Karpas-422 (cell line): ENCODE measurements at places on chromosomes 16 and 17. TPM values are rescaled to one million over a fixed set of nuclear protein-coding genes. Genes with fewer than 3 reads are reported as not detected.

RAB40B gene
- total RNA-seq, result 1.7 and 1.8 TPM in 2 replicates

NPIPA2 gene
- not detected in 2 replicates for total RNA-seq

CUEDC1 gene
- 0.71 and 2.6 TPM in 2 replicates for total RNA-seq

DNA sequence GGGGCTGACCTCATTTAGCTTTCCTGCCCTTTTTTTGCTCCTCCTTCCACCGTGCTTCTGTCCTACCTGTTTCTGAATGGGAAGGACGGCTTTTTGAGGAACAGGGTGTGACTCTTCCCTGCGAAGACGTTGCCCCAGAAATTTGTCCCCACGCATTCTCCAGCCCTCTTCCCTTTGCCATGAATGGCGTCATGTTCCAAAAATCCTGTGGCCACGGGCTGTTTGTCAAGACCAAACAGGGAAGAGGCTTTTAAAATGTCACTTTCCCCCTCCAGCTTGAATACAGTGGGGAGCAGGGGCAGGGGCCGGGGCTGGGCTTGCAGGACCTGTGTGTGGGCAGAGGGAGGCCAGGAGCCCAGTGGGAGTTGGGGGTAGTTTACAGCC, 13.9 kb downstream of the MPRIP start:
- no peak for DNase-seq

DNA sequence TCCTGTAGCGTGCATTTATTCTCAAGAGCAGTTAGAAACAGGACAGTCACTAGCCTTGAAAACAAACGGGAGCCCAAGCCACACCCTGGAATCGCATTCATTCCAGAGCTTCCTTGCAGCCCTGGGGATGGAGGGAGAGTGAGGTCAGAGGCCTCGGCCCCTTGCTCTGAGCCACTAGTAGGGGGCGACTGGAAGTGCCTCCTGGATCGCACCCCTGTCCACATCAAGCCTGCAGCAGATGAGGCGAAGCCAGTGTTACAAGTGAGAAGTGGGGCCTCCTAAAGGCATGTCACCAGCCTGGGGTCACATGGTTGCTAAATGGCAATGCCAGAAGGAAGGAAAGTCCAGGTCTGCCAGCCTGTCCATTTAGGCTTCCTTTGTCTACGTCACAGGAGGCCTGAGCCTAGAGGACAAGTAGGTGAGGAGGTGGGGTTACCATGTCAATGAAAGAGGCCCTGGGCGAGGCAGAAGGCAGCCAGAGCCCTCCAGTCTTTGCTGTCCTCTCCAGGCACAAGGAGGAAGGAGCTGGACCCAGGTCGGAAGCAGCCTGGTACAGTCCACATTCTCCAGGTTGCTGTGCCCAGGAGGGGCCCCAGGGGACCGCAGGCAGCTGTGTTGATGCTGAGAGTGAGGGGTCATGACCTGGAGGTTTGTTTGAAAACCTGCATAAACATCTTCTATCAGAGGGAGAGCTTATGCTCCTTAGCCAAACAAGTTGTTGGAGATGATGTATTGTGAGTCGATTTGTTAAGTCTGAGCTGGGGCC, 3.0 kb upstream of the RCVRN start:
- DNase-seq, result no peak

DNA sequence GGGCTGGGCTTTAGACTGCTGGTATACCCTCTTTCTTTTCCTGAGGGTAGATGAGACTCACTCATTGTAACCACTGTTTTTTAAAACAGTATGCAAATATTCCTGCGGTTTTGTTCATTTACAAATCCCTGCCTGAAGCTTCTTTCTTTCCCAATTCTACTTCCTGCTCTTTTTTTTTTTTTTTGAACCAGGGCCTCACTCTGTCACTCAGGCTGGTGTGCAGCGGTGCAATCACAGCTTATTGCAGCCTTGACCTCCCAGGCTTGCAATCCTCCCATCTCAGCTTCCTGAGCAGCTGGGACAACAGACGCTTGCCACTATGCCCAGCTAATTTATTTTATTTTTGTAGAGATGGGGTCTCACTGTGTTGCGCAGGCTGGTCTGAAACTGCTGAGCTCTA, 8.0 kb upstream of the SULT1A1 start:
- DNase-seq, result peak; percentile 95

- DNase-seq, result no peak
Observed at GRCh38 chr17:48558831-48559121, 13.9 kb upstream of the HOXB2 start.

DNA sequence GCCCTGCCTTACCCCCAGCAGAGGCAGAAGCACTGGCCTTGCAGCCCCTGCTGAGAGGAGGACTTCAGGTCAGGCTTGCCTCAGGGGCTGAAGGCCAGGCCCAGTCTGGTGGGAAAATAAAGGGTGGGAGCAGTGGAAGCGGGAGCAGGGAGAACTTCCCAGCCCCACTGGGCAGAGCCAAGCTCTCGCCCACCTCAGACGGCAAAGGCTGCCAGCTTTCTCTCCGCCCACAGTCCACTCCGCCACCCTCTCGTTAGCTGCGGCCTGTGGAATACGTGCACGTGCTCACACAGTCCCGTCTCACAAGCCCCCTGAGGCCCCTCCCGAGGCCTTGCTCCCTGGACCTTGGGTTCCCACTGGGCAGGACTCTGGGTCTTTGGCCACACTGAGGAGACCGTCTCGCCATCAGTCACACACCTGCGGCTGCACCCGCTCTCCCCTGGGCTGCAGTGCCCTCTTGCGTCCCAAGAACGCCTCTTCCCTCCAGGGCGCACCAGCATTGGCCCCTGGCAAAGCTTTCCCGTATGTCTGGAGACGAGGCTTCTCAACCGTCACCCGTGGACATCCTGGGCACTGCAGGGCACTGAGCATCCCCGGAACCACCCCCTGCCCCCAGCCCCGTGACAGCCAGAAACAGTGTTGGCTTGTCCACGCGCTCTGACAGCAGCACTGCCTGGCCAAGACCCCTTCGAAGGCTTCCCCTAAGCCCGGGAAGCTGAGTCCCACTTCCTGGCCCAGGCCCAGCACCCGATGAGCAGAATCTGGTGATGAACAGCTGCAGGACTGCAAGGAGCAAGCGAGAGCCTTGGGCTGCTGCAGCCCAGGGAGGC, 8.3 kb downstream of the MRPL28 start:
- DNase-seq, result peak; percentile 93

GRCh38 chr17:68759343-68760140, 158.4 kb upstream of the FAM20A start:
- DNase-seq, result peak; percentile 86

DNA sequence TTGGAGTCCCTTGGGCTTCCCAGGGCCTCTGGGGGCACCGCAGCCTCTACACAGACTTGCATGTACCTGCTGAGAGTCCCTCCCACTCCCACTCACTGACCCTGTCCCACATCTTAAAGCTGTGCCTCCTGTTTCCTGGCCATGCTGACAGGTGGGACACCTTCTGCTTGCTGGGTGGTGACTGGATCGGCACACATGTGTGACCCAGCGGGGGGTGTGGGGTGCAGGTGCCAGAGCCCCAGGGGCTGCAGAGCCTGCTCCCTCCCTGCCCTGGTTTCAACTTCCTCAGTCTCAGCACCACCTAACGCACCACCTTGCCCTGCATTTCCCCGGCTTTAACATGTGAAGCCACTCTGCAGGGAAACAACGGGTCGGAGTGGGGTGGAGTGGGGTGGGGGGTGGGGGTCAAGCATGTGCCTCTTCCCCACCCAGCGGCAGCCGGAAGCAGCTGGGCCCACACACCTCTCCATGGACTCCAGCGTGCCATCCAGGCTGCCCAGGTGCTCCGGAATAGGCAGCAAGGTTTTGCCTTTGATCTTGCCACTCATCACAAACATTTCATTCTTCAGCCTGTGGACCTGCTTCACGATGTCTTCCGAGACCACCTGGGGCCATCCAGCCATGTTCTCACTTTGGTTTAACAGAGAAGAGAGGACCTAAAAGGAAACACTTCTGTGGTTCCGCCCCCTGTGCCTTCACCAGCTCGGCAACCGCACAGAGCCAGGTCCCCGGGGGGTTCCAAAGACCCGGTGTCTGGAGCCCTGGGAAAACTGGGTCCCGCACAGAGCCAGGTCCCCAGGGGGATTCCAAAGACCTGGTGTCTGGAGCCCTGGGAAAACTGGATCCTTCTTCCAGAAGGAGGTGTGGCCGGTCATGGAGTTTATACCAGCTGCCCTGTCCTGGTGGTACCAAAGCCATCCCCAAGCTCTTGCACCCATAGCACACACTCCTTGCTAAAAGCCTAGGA, 4.7 kb downstream of the DNAH17 start:
- DNase-seq, result no peak

GRCh38 chr16:24955975-24956731, 59.0 kb downstream of the ARHGAP17 start:
- no peak for DNase-seq
